ENCODE measurements at places on chromosomes 2 and 18.

- no peak for DNase-seq
Observed at GRCh38 chr18:63109802-63110201, 209.8 kb downstream of the BCL2 start.

- no peak for DNase-seq
Observed at GRCh38 chr18:5744659-5745058, 150.7 kb downstream of the TMEM200C start.

DNA sequence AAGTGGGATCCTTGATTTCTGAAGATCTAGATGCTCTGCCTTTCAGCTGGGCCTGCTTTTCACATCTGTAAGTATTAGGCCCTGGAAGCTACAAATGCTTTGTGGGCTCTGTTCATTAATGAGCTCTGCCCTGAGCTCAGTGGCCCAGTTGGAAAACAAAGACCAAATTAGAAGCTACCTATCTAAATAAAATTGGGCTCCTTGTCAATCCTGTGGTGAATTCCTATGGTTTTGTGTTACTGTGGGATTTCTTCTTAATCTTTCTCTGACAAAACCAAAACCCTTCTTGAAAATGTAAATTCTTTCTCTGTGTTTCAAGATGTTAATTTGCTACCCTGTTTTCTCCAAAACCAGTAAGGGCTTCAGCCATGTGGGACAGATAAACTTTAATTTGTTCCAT, 219.0 kb upstream of the HS6ST1 start:
- no peak for DNase-seq

GRCh38 chr2:96977631-96978195, 8.7 kb downstream of the FAM178B start:
- DNase-seq = no peak

GRCh38 chr18:67359873-67360838, 156.4 kb downstream of the DSEL start:
- DNase-seq = no peak

GRCh38 chr2:113041871-113042270, 10.8 kb downstream of the IL36B start:
- no peak for DNase-seq

GRCh38 chr18:79615091-79615490, 64.5 kb upstream of the CTDP1 start:
- no peak for DNase-seq

GRCh38 chr2:186384226-186384625, 101.8 kb upstream of the ZC3H15 start:
- DNase-seq = no peak

All from NCI-H774 (cell line).